ENCODE measurements at places on chromosomes 7 and 10. TPM values are rescaled to one million over a fixed set of nuclear protein-coding genes. Genes with fewer than 3 reads are reported as not detected.

Gene TLX1
- total RNA-seq = not detected

Gene GIMAP1
- total RNA-seq = not detected

Gene CFAP58
- total RNA-seq = 0.86 TPM

- DNase-seq = peak; percentile 2
These were observed 501.9 kb upstream of the SEMA3D start for GRCh38 chr7:85688712-85689111.

- no peak for DNase-seq
These were observed 11.6 kb downstream of the FRG2B start for GRCh38 chr10:133614830-133615580.

DNA sequence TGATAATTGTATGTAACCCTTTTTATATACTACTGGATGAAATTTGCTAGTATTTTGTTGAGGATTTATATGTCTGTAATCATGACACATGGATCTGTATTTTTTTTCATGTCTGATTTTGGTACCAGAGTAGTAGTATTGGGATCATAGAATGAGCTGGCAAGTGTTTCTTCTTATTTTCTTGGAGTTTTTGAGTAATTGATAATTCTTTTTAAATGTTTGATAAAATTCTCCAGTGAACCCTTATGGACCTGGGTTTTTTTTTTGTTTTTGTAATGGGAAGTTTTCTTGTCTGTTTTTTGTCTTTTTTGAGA is 28.4 kb downstream of the ZNF33A start:
- DNase-seq = no peak

- no peak for DNase-seq
These were observed 122.0 kb downstream of the ELAPOR2 start for GRCh38 chr7:86937363-86937878.

- DNase-seq = no peak
These were observed 567.8 kb upstream of the NRG3 start for GRCh38 chr10:81306971-81307782.
